ENCODE measurements at places on chromosomes 1 and 21. TPM values are rescaled to one million over a fixed set of nuclear protein-coding genes. Genes with fewer than 3 reads are reported as not detected.

Gene TLR5
- 0.36 TPM for polyA plus RNA-seq

DNA sequence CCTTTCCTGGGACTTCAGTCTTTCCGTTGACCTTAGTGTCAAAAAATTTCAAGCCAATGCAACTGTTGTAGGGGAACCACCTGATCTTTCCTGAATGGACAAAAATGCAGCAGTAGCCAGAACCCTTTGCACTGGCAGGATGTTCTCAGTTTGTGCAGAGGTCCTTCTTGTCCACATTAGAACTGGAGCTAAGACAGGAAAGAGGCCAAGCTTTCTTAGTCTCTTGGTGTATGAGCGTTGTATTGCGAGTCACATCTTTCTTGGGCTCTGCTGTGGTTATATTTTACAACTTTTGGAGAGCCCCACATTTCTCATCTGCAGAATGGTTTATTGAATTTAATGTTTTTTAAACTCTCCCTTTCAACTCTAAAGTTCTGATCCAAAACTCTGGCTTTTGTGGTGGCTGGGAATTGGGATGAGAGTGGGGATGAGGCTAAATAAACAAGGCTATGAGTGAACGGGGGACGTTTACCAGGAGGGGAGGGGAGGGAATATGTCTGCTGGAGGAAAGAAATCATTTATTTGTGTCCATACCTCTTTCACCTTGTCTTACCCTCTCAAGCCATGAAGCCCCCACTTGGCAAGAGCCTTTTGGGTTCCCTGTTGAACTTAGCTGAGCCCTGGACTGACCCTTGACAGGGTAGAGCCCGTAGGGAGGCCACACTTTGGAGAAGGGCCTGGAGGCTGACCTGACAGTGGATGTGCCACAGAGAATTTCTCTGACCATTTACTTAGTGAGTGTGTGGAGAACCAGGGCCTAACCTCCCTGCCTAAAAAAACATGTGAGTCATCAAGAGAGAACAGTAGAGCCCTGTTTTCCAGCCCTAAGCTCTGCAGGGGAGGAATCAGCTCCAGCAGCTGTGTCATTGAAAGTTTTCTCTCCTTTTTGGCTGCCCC, 586 bp downstream of the CHI3L2 start:
- DNase-seq, result peak; percentile 6

- DNase-seq, result no peak
These were observed 124.9 kb upstream of the TMEM51 start for GRCh38 chr1:15028616-15029015.

GRCh38 chr1:186754542-186755145, 74.1 kb upstream of the PLA2G4A start:
- DNase-seq, result no peak

DNA sequence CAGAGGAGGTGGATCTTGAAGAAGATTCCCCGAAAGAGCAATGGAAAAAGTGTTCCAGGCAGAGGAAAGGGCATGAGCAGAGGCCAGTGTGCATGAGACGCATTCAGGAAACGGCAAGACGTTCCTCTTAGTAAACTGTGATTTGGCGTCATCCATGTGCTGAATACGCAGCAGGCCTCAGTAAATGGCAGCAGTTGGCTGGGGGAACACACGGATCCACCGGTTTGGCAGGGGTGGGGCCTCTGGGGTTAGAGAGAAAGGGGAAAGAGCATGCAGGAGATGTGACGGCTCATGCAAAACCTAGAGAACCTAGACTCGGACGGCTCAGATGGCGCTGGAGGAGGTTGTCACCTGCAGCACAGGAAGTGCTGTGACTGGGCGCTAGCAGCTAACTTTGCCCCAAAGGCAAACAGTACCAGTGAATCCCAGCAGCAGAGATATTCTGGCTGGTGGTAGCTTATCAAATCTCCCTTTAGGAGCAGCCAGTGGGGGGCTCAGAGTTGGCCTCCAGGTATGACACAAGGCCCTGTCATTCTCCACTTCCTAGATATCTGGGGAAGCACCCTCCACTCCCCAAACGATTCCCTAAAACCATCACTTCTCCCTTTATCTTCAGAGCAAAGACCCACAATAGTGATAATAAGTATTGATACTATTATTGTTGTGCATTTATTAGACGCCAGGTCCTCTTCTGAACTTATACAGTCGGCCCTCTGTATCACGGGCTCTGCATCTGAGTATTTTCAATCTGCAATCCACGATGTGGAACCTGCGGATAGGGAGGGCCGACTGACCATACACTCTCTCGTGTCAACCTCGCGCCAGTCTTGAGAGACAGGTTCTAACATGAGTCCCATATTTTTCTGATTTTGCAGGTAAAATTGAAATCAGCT, 7.6 kb downstream of the LAPTM5 start:
- no peak for DNase-seq

Gene SFN
- 50.6 TPM for polyA plus RNA-seq

DNA sequence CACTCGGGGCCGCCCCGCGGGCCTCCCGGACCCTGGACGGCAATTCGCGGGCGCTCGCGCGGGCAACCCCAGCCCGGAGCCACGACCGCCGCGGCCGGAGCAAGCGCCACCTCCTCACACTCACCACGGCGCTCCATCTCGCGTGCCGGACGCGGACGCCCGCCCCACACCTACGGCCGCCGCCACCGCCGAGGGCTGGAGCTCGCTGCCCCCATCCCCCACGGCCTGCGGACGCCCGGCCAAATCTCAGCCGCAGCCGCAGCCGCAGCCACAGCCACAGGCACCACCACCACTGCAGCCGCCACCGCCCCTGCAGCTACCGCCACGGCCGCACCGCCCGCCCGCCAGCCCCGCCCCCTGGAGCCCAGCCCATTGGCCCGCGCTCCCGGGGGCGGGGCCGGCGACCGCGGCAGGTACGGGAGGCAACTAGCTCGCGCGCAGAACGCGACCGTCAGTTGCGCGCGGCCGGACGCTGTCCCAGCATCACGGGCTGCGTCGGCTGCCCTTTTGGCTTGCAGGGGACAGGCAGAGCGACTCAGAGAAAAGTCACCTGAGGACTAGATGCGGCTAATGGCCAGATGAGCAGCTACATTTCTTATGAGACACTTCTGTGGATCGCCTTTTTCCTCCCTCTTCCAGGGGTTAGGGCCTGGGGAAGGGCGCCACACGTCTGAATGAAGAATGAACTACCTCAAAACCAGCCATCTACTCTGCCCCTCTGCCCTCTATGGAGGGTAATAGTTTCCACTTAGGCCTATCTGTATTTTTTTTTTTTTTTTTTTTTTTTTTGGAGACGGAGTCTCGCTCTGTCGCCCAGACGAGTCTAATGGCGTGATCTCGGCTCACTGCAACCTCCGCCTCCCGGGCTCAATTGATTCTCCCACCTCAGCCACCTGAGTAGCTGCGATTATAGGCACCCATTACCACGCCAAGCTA, at the start of gene ARHGAP29:
ARHGAP29 (minus strand) TSS at position 294 of the 936 bp plus-strand sequence. CDS start 5,973 bp downstream, outside the sequence.
- peak; percentile 31 for DNase-seq

Gene TRIM33
- 14.8 TPM for polyA plus RNA-seq

Gene GADD45A
- polyA plus RNA-seq, result 33.2 TPM

GRCh38 chr1:115536279-115536816, 105.4 kb upstream of the VANGL1 start:
- DNase-seq, result no peak

DNA sequence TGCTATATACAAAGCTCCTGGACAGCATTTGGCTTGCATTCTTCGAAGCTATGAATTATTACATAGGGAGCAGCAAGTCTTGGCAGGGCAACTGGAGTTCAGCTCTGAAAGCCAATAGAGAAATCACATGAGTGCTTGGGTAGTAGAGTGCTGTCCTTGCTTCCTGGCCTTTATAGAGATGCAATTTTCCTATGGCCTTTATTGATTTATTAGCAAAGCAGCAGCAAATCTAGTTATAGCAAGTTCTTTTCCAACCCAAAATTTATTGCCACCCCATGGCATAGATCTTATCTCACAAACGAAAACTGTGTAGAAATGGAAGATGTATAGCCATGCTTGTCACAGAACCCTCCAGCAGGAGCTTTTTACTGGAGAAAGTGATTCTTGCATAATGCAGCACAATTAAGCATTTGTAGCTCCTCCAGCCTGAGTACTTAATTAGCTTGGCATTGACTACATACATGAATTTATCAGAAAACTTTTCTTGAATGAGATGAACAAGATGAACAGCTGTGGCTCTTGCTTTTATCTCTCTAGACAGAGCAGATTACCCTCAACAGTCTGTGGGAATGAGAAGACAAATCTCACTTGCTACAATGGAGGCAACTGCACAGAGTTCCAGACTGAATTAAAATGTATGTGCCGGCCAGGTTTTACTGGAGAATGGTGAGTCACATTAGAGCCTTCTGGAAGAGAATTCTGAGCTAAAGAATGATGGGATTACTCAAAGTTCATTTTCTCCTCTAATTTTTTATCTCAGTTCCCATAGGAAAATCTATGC, 170.1 kb downstream of the CRB1 start:
- DNase-seq, result no peak

Gene INKA2
- 20.5 TPM for polyA plus RNA-seq

Gene HOOK1
- polyA plus RNA-seq, result 3.7 TPM

GRCh38 chr1:150009604-150010392, 728 bp downstream of the OTUD7B start:
- DNase-seq, result peak; percentile 58

- DNase-seq, result peak; percentile 21
These were observed 62.6 kb upstream of the C1orf105 start for GRCh38 chr1:172357753-172358385.
